ENCODE measurements at places on chromosomes 7 and 10.

DNA sequence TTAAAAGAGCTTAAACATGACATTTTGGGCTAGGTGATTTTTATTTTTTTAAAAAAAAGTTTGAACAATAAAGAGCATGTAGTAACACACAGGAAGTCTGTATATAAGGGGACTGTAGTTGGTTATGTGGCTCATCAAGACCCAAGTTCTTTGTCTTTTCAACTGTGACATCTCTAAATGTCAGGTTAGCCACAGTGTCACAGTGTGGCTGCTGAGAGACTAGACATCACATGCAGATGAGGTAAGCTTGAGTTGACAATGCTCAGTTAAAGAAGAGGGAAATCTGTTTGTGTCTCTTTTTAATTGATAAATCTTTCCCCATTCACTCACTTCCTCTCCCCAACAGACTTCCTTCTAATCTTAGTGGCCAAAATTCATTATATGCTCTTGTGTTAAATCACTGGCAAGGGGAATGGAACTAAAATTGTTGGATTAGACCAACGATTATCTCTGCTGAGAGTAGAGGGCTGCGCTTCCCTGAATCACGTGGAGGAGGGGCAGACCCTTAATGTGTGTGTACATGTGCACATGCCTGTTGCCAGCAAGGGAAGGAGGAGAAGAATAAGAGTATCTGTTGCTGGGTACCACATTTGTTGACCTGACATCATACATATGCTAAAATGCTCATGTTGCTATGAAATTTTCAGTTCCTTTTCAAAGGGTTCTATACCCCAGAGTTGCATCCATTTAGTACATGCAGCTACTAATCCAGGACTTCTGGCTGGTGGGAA, 78.3 kb downstream of the MMRN2 start:
- DNase-seq, result no peak

GRCh38 chr10:34716958-34717357, 98.1 kb downstream of the PARD3 start:
- DNase-seq, result no peak

DNA sequence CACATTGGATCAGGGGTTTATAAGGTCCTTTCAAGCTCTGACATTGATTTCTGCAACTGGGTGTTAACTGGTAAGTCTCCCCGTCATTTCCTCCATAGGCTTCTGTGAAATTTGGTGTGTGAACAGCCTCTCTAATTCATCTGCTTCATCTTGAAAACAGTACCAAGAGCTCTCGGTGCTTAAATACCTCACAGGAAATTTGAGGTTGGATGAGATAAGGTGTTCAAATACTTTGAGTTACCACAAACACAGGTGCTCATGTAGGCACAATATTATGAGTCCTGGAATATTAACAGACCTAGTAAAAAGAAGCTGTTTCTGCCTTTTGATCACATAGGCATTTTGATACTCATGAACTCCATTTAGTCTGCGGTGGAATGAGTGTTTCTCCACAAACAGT, 85.2 kb downstream of the RTKN2 start:
- no peak for DNase-seq

GRCh38 chr10:61965703-61966395, 64.3 kb downstream of the ARID5B start:
- no peak for DNase-seq

DNA sequence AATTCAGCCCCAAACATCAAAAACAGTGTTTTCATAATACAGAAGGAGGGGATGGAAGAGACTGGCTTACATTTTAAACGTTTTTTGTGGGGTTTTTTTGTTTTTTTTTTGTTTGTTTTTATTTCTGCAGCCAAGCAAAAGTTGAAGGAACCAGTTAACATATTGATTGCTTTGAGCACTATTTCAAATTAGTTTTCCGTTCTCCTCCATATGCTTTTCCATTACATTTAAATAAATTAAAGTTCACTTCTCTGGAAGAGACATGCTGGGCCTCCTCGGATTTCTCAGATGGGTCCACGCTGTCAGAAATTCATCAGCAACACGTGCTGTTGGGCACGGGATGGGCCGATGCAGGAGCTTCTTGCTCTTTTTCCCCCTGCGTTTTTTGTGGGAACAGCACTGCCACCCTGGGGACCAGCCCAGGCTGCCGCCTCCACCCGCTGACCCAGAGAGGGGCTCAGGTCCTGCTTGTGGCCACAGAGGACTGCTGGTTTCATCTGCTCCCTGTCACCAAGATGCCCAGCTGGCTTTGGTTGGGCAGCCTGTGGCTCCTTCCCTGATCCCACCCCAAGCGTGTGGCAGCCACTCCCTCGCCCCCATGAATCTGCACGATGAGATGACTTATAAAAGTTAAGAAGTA, 67.7 kb upstream of the CHST15 start:
- DNase-seq, result no peak

DNA sequence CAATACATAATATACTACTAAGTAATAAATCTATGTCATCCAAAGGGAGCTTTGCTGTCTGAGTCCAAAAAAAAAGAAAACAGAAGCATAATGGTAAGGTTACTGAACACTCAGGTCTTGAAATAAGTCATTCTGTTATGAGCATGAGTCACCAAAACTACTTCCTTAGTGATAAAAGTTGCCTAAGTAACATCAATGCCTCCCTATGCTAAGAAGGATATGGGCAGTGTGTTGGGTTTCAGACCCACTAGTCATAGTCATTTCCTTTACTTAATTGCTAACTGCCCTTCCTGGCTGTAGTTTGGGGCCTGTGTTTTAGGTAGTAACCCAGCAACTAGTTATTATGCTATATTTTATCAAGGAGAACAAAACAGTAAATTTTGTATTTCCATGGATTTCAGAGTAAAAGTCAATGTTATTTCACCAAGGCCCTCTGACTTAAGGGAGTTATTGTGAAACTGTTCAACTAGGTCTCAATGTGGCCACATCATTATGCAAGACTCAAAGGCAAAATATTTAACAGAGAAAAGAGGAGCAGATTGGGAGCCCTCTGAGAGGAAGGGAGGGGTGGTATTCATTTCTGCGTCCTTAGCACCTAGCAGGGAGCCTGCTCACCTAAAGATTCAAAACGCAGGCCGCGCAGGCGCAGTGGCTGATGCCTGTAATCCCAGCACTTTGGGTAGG, 11.7 kb upstream of the VIM start:
- DNase-seq, result no peak
